ENCODE measurements at places on chromosomes 5 and 9. TPM values are rescaled to one million over a fixed set of nuclear protein-coding genes. Genes with fewer than 3 reads are reported as not detected.

The ANKRA2 gene
- 24.3 TPM for total RNA-seq

- DNase-seq: no peak
- no peaks in the 10 kb centered on the region for H3K36me3 ChIP-seq
- H3K4me3 ChIP-seq: no peak overlapping the region
- no peak overlapping the region for H3K27ac ChIP-seq
- no peaks in the 10 kb centered on the region for H3K4me1 ChIP-seq
These were observed 703.4 kb upstream of the GRAMD2B start for GRCh38 chr5:125719681-125720347.

DNA sequence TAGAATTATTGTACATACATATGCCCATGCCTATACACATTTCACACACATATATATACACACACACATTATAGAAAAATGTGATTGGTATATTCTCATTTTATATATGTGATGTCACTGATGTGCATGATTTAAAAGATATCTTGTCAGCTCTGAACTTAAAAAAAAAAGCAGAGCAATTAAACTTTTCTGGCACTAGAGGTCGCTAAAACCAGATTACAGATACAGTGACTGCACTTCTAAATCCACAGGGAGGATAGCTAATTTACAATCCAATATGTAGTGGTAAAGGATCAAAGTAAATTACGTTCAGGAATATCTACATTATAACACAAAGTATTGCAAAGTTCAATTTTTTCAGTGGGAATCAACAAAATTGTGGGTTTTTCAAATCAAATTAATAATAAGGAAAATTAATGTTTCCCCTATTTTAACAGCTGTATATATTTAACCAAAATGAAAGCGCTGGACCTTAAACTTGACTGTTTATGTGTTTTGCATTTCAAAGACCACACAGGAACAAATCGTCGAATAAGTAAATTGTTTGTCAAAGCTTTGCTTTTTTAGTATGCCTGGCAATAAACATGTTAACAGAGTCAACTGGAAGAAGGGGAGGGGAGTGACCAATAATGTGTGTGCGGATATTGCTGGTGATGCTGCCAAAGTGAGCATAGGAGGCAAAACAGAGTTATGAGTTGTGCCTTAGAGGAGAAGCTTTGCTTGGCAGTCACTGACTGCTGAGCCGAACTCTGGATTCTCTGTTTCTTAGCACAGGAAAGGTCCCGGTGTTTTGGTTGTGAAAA, 1201.4 kb upstream of the C9orf72 start:
- no peaks in the 10 kb centered on the region for H3K27me3 ChIP-seq
- no peak overlapping the region for H3K27ac ChIP-seq
- H3K36me3 ChIP-seq: no peaks in the 10 kb centered on the region
- H3K4me3 ChIP-seq: no peak overlapping the region
- H3K4me1 ChIP-seq: no peaks in the 10 kb centered on the region
- no peak for DNase-seq

- no peak overlapping the region for H3K4me3 ChIP-seq
- no peaks in the 10 kb centered on the region for H3K36me3 ChIP-seq
- no peaks in the 10 kb centered on the region for H3K27me3 ChIP-seq
- H3K4me1 ChIP-seq: no peaks in the 10 kb centered on the region
- DNase-seq: no peak
These were observed 13.6 kb downstream of the FAT2 start for GRCh38 chr5:151577566-151577965.

DNA sequence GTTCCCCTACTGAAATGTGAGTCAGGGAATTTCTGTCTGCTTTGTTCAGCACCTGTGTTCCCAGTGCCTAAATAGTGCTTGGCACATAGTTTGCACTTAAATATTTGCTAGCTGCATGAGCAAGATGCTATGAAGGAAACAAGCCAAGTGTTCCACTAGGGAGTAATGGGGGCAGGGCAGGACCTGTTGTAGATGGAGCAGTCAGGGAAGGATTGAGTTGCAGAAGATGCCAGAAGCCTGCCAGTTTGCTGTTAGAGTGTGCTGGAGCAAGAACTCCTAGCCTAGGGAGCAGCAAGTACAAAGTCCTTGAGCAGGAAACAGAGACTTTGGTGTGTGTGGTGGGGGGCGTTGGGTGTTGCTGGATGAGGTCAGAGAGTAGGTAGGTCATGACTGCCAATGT, 87.5 kb downstream of the DAB2IP start:
- peak overlapping the region; percentile 91 for H3K27ac ChIP-seq
- DNase-seq: peak; percentile 46
- no peaks in the 10 kb centered on the region for H3K27me3 ChIP-seq
- H3K36me3 ChIP-seq: no peaks in the 10 kb centered on the region
- peak overlapping the region; percentile 0 for H3K4me3 ChIP-seq
- peaks cover 91% of the 10 kb centered on the region for H3K4me1 ChIP-seq

The C9orf40 gene
- total RNA-seq: 4.2 TPM

GRCh38 chr9:112860451-112860850, 30.2 kb downstream of the SLC46A2 start:
- no peaks in the 10 kb centered on the region for H3K4me1 ChIP-seq
- no peaks in the 10 kb centered on the region for H3K36me3 ChIP-seq
- no peak overlapping the region for H3K4me3 ChIP-seq
- H3K27me3 ChIP-seq: no peaks in the 10 kb centered on the region
- H3K27ac ChIP-seq: no peak overlapping the region

The ADAMTS16 gene
- not detected for total RNA-seq

The HAVCR1 gene
- total RNA-seq: 0.60 TPM

DNA sequence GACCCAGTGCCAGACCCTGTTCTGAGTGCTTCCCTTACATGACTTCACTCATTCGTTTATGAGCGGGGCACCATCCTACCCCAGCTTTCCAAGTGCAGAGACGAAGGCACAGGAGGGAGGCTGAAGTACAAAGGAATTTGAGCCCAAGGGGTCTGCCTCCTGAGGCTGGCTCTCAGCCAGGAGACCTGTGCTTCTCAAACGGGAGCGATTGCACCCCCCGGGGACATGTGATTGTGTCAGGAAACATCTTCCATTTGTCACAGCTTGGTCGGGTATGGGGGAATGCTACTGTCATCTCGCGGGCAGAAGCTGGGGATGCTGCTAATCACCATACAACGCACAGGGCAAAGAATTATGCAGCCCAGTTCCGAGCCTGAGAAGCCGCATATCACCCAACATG, 23.9 kb downstream of the ADCY2 start:
- no peaks in the 10 kb centered on the region for H3K36me3 ChIP-seq
- DNase-seq: no peak
- H3K4me3 ChIP-seq: no peak overlapping the region
- H3K27ac ChIP-seq: no peak overlapping the region
- H3K4me1 ChIP-seq: no peaks in the 10 kb centered on the region
- H3K27me3 ChIP-seq: no peaks in the 10 kb centered on the region

GRCh38 chr9:35906923-35907699, 1.1 kb downstream of the HRCT1 start:
- peak; percentile 65 for DNase-seq
- peak overlapping the region; percentile 97 for H3K27ac ChIP-seq
- peaks cover 73% of the 10 kb centered on the region for H3K4me1 ChIP-seq
- peak overlapping the region; percentile 30 for H3K4me3 ChIP-seq

DNA sequence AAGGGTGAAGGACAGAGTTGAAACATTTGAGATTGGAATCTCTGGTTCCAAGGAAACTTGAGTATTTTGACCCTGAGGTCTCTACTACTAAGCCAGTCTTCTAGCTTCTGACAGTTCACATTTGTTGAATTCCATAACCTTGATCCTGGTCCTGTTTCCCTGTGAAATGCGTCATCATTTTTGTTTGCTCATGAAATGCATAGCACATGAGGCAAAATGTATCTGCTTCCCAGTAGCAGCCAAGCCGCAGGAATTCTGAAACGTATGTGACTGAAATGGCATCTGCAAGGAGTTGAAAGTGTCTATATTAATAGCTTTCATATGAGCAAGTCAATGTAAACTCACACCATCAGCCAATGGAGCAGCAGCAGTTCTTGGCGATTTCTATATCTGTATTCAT, 307.9 kb downstream of the CSNK1G3 start:
- H3K27me3 ChIP-seq: no peaks in the 10 kb centered on the region
- H3K36me3 ChIP-seq: no peaks in the 10 kb centered on the region
- DNase-seq: no peak
- H3K4me1 ChIP-seq: peaks cover under 1% of the 10 kb centered on the region
- H3K4me3 ChIP-seq: no peak overlapping the region

DNA sequence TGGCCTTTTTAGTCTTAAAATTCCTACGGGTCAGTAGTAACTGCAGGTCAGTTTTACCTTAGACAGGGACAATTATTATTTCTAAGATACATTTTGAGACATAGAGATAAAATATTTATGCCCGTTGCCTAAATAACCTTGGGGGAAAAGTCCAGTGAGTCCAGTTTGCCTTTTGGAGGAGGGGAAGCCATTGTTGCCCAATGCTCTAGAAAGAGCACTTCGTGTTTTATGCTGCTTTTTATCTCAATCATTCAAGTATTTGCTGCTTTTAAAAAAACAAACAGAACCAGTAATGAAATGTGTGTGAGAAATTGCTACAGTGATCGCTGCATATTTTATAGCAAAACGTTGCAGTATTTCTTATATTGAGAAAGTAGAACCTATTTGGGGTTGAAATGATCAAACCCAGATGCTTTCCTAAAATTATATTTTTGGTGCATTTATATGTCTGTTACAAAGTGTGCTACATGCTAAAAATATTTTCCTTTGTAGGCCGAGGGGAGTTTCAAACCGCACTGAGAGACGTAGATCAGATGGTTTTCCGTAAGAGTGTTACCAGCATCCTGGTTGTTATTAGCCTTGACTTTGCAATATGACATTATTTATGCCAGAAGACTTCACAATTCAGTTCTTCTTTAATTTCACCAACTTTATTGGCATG, 266.8 kb downstream of the AOPEP start:
- DNase-seq: no peak
- no peaks in the 10 kb centered on the region for H3K36me3 ChIP-seq
- no peaks in the 10 kb centered on the region for H3K27me3 ChIP-seq
- no peaks in the 10 kb centered on the region for H3K4me1 ChIP-seq

The C1QTNF2 gene
- not detected for total RNA-seq

- no peaks in the 10 kb centered on the region for H3K36me3 ChIP-seq
- no peak overlapping the region for H3K27ac ChIP-seq
These were observed 6.8 kb upstream of the DIPK1B start for GRCh38 chr9:136705564-136705963.

GRCh38 chr5:39876146-39876545, 451.4 kb upstream of the DAB2 start:
- H3K4me3 ChIP-seq: no peak overlapping the region
- H3K4me1 ChIP-seq: no peaks in the 10 kb centered on the region
- no peak overlapping the region for H3K27ac ChIP-seq
- no peaks in the 10 kb centered on the region for H3K27me3 ChIP-seq
- no peaks in the 10 kb centered on the region for H3K36me3 ChIP-seq

The HRH2 gene
- total RNA-seq: 1.5 TPM

GRCh38 chr5:31291323-31291854, 97.9 kb downstream of the CDH6 start:
- H3K36me3 ChIP-seq: no peaks in the 10 kb centered on the region
- no peaks in the 10 kb centered on the region for H3K27me3 ChIP-seq
- H3K4me3 ChIP-seq: no peak overlapping the region
- H3K4me1 ChIP-seq: no peaks in the 10 kb centered on the region

DNA sequence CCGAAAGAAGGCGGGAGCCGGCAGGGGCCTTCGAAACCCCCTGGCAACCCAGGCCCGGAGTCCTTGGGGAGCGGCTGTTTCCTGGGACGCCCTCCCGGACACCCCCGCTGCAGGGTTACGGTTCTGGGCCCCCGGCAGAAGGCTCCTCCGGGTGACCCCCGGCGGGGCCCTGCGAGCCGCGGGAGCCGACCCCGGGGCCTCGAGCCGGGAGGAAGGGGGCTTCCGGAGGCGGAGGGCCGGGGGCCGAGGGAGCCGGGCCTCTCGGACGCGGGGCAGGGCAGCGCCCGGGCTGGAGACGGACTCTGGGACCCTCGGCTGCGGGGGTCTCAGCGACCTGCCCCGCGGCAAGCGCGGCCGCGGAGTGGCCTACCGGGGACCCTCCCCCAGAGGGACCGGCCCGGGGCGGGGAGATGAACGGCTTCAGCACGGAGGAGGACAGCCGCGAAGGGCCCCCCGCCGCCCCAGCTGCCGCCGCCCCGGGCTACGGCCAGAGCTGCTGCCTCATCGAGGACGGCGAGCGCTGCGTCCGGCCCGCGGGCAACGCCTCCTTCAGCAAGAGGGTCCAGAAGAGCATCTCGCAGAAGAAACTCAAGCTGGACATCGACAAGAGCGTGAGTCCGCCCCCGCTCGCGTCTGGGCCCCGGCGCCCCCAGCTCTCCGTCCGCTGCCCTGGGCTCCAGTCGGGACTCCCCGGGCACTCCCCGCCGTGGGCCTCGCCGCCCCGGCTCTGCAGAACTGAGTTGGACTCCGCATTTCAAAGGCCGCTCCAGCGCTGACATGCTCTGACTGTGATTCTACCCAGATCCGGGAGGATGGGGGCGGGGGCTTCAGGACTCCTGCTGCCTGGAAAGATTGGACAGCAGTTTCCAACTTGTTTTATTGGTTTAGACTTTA, 645 bp downstream of the SAP30L start:
- peak overlapping the region; percentile 94 for H3K27ac ChIP-seq
- peak overlapping the region; percentile 97 for H3K4me3 ChIP-seq
- DNase-seq: peak; percentile 49
- peaks cover 14% of the 10 kb centered on the region for H3K4me1 ChIP-seq
- no peaks in the 10 kb centered on the region for H3K27me3 ChIP-seq
- no peaks in the 10 kb centered on the region for H3K36me3 ChIP-seq

- no peak overlapping the region for H3K27ac ChIP-seq
- H3K36me3 ChIP-seq: no peaks in the 10 kb centered on the region
These were observed 104.1 kb upstream of the NIPBL start for GRCh38 chr5:36772276-36773140.

- no peak overlapping the region for H3K27ac ChIP-seq
- DNase-seq: no peak
- no peak overlapping the region for H3K4me3 ChIP-seq
These were observed 194.4 kb upstream of the CDKN2B start for GRCh38 chr9:22203371-22204138.

DNA sequence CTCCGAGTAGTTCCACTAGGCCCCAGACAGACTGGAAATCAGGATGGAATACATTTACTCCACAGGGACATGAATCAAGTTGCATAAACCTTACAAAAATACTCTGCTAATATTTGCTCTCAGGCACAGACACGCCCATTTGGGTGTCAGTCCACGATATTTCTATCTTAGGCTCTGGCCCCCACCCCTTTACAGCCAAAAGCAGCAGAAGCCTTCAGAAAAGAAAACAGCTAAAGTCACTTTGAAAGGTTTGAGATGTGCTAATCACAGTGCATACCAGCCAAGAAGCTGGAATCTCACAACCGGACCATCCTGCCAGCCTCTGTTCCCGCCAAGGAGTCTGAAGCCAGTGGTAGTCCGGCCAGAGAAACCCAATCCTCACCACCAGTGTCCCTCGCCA, 22.6 kb downstream of the PTPN3 start:
- no peaks in the 10 kb centered on the region for H3K36me3 ChIP-seq
- peaks cover 41% of the 10 kb centered on the region for H3K4me1 ChIP-seq
- DNase-seq: no peak

GRCh38 chr5:39201160-39201780, 18.1 kb downstream of the FYB1 start:
- peak overlapping the region; percentile 46 for H3K27ac ChIP-seq
- DNase-seq: no peak
- H3K4me1 ChIP-seq: no peaks in the 10 kb centered on the region
- H3K27me3 ChIP-seq: no peaks in the 10 kb centered on the region
- H3K36me3 ChIP-seq: no peaks in the 10 kb centered on the region
- no peak overlapping the region for H3K4me3 ChIP-seq

GRCh38 chr9:91308191-91308590, 53.5 kb downstream of the AUH start:
- no peaks in the 10 kb centered on the region for H3K4me1 ChIP-seq
- no peak for DNase-seq
- H3K27ac ChIP-seq: no peak overlapping the region
- H3K4me3 ChIP-seq: no peak overlapping the region

GRCh38 chr9:128244837-128245231, 31.0 kb downstream of the GOLGA2 start:
- H3K27ac ChIP-seq: peak overlapping the region; percentile 53
- DNase-seq: peak; percentile 65
- no peak overlapping the region for H3K4me3 ChIP-seq
- peaks cover 13% of the 10 kb centered on the region for H3K4me1 ChIP-seq
- no peaks in the 10 kb centered on the region for H3K27me3 ChIP-seq

Data from transverse colon (tissue), 4 donors.